ENCODE measurements at places on chromosomes 5 and 9.

- no peak for DNase-seq
Observed at GRCh38 chr9:81687521-81688261, 1.7 kb downstream of the TLE1 start.

DNA sequence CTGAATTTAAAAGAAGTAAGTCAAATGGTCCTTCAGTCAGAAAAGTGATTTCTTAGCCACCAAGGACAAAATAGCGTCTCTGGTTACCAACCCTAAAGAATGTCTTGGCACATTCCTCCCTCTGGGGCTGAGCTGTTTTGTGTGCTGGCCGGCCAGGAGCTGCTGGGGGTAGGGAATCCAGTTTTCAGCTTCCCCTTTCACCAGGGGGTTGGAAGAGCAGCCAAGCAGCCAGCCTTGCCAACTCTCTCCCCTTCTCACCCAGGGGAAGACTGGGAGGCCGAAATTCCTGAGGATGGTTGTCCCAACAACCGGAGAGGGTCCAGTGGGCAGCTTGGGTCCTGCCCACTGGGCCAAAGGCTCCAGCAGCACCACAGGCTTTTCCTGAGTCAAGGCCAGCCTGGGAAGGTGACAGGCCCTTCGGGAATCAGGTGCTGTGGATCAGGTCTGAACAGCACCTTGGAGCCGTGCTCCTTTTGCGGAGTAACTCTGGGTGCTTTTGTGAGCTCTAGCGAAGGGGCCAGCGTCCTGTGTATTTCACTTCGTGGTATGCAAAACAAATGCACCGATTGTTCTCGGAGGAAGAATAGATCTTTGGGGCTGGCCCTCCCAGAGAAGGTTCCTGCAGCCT, 4.2 kb downstream of the WWC1 start:
- DNase-seq: peak; percentile 62

DNA sequence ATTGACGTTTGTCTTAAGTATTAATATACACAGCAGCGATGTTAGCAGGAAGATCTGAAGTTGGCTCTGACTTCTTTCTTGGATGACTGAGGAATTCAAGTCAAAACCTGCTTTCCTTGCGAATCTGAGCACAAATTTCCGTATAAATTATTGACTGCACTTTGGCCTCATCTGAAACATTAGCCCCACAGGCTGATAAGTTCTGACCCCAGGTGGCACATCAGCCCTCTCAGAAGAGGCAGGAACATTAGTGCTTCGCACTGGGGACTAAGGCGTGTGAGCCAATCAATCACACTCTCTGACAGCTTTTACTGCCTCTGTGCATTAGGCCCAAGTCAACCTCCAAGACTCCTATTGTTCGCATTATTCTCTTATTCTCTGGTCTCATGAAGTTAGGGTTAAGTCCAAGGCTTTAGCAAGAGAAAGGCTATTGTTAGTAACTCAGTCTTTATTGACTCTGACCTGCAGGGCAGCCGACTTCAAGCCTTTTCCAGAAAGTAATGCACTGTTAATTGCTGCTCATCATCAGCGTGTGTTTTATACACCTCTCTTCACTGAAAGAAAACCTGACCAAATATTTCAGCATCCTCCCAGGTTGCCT, 84.2 kb downstream of the ZNF608 start:
- DNase-seq: no peak

GRCh38 chr9:117697046-117697445, 7.2 kb upstream of the TLR4 start:
- DNase-seq: no peak

DNA sequence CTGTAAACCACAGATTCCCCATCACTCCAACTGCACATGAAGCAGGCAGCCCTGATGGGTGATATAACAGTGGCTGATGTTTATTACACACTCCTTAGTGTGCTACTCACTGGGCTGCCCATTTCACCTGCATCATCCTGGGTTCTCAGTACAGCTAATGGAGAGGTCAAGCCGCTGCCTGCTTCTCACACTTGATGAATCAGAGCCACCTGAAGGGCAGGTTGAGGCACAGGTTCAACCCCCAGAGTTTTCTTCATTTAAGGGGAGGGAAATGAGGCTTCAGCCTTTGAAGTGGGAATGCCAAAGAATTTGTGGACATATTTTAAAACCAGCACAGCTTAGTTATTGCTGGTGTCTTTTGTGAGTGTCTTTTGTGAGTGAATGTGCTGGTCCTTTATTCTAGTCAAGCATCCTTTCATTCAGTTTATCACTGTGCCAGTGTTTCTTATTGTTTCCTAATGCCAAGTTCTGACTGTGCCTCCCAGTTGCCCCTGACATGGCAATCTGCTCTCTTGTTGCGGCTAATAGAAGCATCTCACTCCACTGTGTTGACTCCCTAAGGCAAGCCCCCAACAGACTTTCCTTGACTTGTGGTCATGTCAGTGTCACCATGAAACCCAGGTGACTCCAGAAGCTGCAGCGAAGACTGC, 109.2 kb downstream of the FBXL7 start:
- peak; percentile 15 for DNase-seq

DNA sequence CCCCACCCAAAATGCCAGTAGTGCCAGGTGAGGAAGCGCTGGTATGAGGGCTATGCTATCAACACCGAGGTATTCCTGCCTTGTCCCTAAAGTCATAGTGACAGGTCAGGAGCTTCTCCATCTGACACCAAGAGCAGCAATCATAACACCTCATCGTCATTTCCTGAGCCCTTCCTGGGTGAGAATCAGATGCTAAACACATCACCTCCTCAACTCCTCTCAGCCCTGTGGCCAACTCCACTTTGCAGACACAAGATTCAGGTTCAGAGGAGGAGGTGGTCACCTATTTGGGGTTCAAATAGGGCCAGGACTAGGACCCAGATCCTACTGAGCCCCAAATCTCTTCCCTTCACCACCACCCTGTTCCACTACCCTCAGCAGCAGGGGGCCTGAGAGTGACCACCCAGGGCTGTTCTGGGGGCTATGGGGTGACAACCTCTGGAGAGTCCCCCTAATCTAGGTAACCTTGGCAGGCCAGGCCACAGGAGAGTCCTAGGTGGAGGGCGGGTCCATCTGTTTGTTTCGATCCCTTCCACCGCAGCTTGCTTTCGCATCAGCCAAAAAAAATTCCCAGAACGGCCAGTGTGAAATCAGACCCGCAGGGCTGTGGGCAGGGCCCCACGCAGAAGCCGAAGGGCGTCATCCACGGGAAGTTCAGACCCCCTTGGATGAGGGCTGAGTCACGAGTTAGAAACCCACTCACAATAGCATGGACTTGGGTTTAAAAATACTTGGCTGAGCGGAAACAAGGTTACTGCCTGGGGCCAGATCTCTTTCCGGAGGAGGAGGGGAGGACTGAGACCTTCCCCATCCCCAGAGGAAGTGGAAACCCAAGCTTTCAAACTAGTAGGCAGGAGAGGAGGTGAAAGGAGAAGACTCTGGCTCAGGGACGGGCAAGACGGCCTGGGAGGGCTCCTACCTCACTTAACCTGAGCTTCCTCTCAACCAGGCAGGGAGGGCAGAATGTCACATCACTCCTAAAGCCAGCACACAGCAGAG, 8.7 kb downstream of the STK10 start:
- DNase-seq: no peak

DNA sequence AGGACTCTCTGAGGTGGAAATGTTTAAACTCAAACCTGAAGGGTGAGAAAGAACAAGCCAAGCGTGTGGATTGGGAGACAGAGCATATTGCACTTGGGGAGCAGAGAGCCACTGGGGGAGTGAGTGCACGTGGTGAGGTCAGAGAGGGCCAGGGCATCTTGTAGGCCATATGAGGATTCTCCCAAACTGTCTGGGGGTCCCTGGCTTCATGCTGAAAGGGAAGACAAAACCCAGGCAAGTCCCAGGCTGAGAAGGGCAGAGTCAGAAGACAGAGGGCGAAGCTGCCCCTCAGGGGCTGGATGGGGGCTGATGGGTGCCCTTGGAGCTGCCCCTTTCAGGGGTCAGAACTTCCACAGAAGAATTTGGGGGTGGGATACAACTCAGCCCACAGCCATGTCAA, 215.3 kb upstream of the S1PR3 start:
- no peak for DNase-seq

DNA sequence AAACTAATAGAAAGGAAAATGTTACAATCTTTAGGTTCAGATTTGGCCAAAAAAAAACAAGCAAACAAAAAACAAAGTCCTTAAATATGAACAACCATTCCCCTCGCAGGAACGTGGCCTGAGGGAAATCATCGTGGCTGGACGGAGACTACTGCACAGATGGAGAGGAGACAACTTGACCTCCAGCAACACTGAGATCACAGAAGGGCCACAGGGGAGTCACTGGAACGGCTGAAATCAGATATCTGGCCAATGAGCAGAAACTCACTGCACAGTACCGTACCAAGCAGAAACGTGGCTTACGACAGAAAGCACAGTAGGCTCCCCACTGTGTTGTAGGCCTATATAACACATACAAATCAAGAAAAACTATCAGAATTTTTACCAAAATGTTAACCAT, 27.7 kb downstream of the CAMSAP1 start:
- DNase-seq: no peak

All from hippocampal formation (tissue), 2 donors.